ENCODE measurements at places on chromosomes 2 and 18.

- DNase-seq: peak; percentile 60
Measured at GRCh38 chr2:75627902-75628504, 18.6 kb upstream of the MRPL19 start.

DNA sequence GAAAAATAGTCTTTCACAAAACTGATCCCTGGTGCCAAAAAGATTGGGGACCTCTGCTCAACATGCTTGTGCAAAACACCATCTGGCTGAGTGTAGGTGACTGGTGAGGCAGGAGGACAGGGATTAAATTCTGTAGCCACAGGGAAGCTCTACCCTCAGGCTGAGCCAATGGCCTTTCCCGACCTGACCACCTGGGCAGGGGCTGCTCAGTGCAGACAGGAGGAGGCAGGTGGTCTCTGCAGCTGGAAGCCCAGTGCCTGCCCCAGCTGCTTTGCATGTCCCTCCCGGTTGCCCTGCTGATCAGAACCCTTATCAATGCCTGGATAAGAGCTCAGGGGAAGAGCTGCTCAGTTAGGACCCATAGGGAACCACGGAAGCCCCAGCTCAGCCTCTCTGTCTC lies 235.3 kb downstream of the ANKRD36 start:
- DNase-seq: no peak

DNA sequence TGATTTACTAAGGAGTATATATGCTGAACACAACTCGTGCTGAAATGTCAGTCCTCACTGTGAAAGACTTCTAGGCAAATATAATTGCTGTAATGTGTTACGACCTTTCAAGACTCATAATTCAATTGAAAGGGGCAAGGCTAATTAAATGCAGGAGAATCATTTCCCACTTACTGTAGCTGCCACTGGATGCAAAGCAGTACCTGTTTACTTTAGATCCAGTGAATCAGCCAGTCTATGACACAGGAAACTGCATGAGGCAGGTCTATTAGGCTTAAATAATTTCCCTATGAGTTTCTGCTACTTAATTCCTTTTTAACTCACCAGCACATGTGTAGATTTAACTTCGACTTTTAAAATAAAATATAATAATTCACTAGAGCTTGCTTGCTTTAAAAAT lies 125.6 kb downstream of the CTNNA2 start:
- DNase-seq: no peak

DNA sequence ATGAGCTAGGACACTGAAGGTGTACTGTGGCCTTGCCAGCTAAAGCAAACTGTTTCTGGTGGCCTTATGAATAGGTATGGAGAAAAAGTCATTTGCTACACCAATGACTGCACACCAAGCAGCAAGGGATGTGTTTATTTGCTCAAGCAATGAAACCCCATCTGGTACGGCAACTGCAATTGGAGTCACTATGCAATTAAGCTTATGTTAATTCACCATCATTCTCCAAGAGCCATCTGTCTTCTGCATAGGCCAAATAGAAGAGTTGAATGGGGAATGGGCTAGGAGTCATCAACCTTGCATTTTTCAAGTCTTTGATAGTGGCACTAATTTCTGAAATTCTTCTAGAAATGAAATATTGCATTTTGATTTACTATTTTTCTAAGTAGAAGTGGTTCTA lies 372.0 kb downstream of the KCNJ3 start:
- DNase-seq: no peak

DNA sequence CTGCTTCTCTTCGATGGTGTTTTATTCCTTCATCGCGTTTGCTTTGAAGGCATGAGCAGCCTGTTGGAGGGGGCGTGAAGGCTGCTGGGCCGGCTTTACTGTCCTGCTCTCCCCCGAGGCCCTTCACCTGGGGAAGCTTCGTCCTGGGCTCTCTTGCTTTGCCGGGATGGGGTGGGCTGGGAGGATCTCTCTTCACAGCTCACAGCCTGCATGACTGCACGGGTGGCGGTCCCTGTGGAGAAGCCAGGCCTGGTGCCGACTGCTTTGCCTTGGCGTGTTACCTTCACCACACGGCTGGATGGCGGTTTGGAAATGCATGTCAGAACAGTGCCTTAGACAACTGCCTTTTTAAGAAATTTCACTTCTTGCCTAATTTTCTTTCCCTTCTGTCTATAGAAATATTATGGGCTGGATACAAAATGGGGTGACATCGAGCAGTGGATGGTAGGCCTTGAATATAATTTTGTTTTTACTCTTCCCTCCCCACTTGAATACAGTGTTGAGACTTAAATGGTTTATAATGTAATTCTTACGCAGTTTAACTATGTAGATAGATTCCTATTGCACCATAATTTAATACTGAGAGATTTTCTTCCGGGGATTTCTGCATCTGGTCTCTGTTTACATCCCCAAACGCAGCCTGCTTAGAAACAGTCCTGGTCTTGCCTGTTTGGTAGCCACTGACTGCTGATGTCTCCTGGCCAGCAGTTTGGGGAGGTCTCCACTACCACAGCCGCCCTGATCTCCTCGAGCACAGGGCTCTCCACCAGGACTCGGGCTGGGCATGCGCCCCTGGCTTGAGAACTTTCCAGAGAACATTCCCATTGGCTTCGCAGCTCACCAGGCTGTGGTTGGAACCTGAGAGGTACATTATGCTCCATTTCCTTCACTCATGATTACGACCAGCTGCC lies 81.0 kb upstream of the RBM44 start:
- no peak for DNase-seq

DNA sequence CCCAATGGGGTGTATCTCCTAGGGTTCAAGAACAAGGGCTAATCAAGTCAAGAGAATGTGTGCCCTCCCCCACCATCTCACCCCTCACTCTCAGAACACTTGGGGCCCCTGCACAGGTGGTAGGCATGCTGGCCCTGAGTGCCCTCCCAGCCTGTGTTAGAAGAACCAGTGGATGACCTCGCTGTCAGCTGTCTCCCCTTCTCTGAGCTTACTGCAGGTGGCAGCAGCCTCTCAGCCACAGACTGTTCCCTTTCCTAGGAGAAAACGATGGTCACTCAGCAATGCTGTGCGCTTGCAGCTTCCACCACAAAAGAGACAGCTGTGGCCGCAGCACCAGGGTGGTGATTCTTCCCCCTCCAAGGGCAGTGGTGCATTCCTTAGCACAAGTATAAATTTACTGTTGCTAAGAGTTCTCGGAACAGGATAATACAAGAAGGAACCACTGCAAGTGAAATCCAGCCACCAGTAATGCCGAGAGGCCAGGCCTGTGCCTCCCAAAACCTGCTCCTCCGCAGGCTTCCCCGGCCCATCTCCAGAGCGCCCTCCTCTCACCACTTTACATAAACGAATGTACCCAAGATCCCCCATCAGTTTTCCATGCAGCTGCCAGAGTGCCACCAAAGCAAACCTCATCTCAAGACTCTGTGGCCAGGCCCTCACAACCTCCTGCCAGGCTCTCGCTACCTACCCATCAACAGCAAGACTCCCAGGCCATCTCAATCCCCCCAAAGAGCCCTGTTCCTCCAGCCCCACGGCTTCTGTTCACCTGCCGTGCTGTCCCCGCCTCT lies 935 bp upstream of the RAMP1 start:
- DNase-seq: peak; percentile 85

- no peak for DNase-seq
Measured at GRCh38 chr2:67544286-67544685, 147.2 kb downstream of the ETAA1 start.

GRCh38 chr18:8786483-8787370 lies 81.4 kb downstream of the MTCL1 start:
- no peak for DNase-seq

- DNase-seq: no peak
Measured at GRCh38 chr2:118250463-118250862, 162.2 kb downstream of the INSIG2 start.

GRCh38 chr2:156982615-156983014 lies 274.9 kb upstream of the GALNT5 start:
- no peak for DNase-seq

GRCh38 chr2:201378496-201379397 lies 21.6 kb upstream of the FLACC1 start:
- no peak for DNase-seq

GRCh38 chr2:158923180-158923594 lies 45.3 kb upstream of the TANC1 start:
- no peak for DNase-seq

- DNase-seq: no peak
Measured at GRCh38 chr2:179682756-179683155, 178.7 kb downstream of the ZNF385B start.

- no peak for DNase-seq
Measured at GRCh38 chr2:50018921-50019320, 864.6 kb upstream of the FSHR start.

- DNase-seq: no peak
Measured at GRCh38 chr2:128505575-128506526, 187.2 kb upstream of the HS6ST1 start.

- peak; percentile 82 for DNase-seq
Measured at GRCh38 chr18:79988071-79988450, 302 bp downstream of the TXNL4A start.

- DNase-seq: no peak
Measured at GRCh38 chr2:23230885-23231284, 154.1 kb upstream of the KLHL29 start.

DNA sequence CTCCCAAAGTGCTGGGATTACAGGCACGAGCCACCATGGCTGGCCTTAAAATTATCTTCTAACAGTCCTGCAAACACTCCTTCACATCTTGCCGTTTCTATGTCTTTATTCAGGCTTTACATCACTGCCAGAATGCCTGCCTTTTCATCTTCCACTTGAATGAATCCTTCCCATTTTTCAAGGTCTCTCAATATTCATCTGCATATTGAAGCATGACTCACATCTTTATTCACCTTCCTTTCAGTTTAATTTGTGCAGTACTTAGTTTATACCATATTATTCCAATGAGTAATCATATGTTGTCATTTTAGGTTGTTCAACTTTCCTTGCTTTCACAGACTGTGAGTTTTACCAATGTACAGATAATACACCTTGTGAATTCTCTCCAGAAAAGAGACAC lies 510.1 kb upstream of the PIK3C3 start:
- DNase-seq: no peak

DNA sequence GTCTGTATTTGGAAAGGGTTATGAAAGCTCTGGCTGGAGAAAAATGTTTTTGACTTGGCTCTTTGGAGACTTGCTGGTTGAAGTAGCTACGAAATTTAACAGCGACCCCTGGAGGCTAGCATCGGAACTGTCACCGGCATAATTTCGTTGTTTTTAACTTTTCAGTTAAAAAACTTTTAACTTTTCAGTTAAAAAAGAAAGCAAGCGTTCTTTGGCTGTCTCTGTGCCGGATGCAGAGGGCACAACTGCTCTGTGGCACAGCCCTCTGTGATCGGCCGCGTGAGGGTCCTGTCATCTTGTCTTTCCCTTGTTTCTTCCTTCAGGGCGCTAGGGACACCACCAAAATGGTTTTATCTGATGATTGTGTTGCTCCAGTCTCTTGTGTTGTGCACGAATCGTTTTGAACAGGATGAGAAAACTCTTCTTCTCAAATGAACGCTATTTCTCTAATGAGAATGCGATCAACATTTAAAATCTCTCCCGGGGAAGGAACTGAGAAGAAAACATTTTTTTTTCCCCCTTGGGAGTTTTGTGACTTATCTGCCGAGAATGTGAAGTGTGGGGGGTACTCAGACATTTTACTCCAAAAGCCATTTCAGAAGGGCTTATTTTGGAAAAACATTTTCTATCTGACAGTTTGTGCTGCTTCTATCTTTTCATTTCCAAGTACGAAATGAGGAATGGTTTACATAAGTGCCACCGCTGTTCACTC lies 57.1 kb downstream of the ADCYAP1 start:
- peak; percentile 34 for DNase-seq

- no peak for DNase-seq
Measured at GRCh38 chr2:46719487-46719886, 196.1 kb downstream of the MCFD2 start.

DNA sequence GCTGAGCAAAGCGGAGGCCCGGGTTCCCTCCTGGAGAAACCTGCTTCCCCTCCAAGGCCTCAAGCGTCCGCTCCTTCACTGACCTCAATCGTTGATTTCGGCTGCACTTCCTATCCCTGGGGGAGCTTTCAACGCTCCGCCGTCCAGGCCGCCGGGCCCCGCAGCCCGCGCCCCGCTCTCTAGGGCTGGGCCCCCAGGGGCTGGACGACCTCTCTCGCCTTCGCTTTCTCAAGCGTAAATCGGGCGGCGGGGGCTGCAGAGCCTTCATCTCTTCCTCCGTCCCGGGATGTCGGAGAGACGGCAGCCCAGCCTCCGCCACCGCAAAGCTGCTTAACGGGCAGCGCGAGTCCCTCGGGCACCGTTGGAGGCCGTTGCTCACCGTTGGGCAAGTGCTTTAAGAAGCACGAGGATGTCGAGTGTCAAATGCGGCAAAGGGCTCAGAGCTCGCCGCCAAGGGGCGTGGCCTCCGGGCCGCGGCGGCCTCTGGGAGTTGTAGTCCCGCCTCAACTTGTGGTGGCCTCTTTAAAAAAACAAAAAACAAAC lies 8.5 kb downstream of the HES6 start:
- DNase-seq: peak; percentile 88

GRCh38 chr2:143758629-143759330 lies 629.6 kb downstream of the ARHGAP15 start:
- DNase-seq: no peak

GRCh38 chr2:119823734-119824334 lies 64.1 kb downstream of the PTPN4 start:
- no peak for DNase-seq

DNA sequence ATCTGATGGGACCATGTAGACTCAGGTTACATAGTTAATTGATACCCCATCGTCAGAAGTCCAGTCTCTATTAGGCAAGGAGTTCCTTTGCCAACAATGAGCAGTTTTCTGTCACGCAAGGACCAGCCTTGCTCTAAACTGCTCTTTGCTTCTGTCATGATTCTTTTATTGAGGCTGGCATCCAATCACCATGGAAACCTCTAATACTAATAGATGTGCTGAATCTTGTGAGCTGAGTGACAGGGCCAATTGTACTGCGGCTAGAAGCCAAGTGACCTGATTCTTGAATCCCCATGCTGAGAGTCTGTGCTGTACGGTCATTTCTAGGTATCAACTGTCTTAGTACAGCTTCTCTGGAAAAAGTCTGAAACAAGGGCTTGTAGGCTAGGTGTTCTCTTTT lies 395.6 kb downstream of the RND3 start:
- no peak for DNase-seq

- DNase-seq: no peak
Measured at GRCh38 chr18:34595690-34596089, 114.4 kb upstream of the DTNA start.

- no peak for DNase-seq
Measured at GRCh38 chr2:134462275-134462674, 208.4 kb downstream of the MGAT5 start.

DNA sequence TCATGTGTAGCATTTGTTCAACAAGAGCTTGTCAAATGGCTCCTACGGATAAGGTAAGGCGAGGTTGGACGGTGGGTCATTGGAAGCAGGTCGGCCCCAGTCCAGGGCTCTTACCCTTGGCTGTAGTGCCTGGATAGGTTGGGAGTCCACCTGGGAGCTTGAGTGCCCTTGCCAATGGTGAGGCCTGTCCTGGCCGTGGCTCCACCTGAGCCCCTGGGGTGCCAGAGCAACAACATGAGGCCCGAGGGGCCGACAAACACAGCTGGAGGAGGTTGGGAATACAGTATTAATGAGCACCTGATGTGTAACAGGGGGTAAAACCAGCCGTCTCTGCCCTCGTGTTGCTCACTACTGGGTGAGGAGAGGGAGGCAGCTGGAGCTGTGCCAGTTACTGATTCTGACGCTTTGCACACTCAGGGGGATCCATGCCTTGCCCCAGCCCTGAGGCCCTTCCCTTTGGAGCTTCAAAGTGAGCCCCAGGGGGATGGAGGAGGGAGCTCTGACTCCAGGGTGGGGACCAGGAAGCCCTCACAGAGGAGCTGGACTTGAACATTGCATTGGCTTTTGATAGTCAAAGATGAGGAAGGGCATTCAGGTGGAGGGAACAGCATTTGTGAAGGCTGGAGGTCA lies 87.2 kb downstream of the RHOB start:
- no peak for DNase-seq

All from GM13977 (cell line).